ENCODE measurements at places on chromosomes 1 and 21.

GRCh38 chr21:15466329-15466728 is 263.5 kb upstream of the USP25 start:
- no peak for DNase-seq

- no peak for DNase-seq
Observed at GRCh38 chr1:51560034-51560433, 41.0 kb upstream of the EPS15 start.

DNA sequence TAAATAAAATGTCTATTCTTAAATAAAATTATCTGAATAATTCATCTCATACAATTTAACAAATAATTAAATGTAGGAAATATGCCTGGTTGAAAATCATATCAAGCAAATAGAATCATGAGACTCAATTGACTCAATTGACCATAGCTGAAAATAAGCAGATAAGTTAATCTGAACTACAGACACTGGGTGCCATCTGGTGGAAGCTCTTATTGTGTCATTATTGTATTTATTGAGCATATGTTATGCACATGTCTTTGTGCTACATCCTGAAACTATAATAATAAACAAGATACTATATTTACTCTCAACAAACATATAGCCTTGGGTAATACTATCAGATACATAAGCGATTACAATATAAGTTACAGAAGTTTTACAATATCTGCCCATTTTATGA is 41.0 kb downstream of the BRINP3 start:
- no peak for DNase-seq

DNA sequence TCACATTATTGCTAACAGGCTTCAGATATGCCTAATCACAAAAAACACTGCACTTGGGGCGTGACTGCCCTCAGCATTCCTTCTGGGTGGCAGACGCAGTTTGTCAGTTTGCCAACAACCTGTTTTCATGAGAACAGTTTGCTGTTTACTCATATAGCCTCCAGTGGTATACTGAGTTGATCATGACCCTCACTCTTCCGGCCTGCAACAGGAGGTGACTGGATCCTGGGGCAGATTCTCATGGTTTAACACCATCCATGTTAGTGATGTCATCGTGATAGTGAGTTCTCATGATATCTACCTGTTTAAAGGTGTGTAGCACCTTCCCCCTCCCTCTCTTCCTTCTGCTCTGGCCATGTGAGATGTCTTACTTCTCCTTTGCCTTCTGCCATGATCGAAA is 555.2 kb downstream of the PLPP3 start:
- no peak for DNase-seq

GRCh38 chr1:17265162-17265561 is 16.3 kb downstream of the PADI3 start:
- DNase-seq: no peak

- no peak for DNase-seq
Observed at GRCh38 chr21:45991606-45992300, 10.2 kb downstream of the COL6A1 start.

- no peak for DNase-seq
Observed at GRCh38 chr1:194331758-194332157, 1145.3 kb upstream of the B3GALT2 start.

- DNase-seq: no peak
Observed at GRCh38 chr1:119081267-119081666, 59.2 kb downstream of the WARS2 start.

GRCh38 chr1:29450591-29450990 is 214.3 kb downstream of the PTPRU start:
- DNase-seq: no peak

DNA sequence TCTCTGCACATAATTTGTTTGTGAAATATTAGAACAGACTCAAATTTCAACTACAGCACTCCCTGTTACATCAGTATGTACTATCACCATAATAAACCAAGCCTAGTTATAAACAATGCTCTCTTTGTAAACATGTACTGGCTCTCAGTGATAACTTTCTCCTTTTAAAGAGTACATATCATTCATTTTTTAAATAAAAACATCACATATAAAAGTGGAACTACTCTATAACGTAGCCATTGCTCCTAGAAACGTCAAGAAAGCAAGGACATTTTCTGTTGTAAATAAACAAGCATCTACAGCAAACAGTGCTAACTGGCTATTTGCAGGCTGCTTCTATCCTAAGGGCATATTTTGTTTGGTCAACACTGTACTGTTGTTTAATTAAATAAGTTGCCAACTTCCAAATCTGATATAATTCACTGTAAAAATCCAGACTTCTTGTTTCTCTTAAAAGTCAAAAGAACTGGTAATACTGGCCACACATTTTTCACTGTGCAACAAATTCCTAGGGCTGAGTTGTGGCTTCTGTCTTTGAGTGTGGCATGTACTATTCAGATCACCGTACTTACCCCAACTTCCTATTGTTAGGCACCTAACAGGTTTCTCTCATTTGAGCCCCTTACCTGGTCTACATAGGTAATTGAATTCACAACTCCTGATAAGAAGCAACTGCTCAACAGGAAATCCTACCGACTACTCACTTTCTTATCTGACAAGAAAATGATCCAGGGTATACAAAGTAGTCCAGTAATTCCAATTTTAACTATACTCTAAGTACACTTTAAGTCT is 111.9 kb downstream of the DENND1B start:
- no peak for DNase-seq

DNA sequence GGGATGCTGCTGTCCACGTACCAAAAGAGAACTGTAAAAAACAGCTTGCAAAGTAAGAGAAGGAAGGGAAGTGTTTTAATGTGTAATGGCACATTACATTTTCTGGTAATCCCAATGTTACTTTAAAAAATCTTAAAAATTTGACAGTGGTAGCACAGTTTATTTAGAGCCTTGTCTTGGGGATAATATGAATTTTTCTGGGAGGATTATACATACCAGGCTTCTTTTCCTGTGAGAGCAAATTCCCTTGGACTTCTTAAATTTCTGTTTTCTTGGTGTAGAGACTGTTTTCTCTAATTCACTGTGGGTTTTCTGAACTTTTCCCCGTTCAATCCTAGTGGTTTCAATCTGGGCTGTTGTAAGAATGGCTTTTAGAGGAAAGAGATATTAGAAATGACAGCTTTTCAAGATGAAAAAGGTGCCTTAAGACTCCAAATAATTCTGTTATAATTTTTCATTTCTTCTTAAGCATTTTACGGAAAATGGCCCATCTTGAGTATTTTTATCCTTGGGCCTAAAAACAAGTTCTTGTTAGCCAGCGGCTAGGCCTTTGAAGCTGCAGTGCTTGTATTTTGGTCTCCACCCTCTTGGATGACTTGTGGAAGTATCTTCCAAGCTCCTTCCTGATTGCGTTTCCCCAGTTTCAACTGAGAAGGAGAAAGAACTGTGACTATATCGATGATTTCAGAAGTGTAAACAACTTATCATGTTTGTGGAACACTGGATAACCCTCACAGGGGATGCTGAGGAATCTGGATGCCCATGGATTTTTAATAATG is 70.0 kb downstream of the LEPR start:
- DNase-seq: no peak

All from DND-41 (cell line).